ENCODE measurements at places on chromosomes 11 and 22.
A peak's percentile ranks its signal among the peaks of the same experiment; 100 is the strongest.

DNA sequence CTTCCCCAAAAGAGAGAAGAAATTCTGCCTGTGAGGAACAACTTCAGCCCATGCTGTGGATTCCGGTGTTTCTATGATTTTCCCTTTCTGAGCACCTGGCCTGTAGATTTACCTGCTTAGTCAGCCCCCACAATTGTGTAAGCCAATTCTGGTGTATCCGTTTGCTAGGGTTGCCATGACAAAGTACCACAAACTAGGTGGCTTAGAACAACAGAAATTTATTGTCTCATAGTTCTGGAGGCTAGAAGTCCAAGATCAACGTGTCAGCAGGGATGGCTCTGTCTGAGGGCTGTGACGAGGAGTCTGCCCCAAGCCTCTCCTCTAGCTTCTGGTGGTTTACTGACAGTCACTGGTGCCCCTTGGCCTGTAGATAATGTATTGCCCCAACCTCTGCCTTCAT, 15.9 kb upstream of the CYB5R2 start:
- no peak for DNase-seq

- no peak for DNase-seq
Measured at GRCh38 chr11:46296059-46296527, 18.6 kb downstream of the CREB3L1 start.

DNA sequence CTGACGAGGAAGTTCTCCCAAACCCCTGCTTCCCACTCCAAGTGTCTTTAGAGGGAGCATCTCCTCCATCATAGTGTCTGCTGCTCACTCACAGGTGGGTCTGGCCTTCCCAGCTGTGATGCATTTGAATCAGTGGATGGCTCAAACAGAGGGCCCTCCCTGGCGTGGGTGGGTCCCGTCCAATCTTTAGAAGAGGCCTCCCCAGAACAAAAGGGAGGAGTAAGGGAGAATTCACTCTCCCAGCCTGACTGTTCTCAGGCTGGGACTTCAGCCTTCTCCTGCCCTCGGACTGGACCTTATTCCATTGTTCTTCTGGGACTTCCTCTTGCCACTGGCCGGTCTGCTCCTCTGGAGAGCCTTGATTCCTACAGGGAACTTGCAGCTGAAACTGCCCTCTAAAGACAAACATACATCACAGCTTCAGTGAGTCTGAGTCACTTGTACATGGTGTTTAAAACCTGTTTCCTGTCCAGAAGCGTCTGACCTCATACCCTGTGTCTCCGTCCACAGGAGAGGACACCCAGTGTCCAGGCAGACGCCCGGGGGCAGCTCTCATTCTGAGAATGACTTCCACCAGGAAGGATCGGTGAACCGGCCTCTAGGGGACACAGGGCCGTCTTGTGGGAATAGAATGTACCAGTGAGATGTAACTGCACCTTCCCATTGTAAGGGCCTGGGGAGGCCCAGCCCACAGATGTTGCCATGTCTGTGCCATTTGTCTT, 234.7 kb downstream of the BRD1 start:
- no peak for DNase-seq

DNA sequence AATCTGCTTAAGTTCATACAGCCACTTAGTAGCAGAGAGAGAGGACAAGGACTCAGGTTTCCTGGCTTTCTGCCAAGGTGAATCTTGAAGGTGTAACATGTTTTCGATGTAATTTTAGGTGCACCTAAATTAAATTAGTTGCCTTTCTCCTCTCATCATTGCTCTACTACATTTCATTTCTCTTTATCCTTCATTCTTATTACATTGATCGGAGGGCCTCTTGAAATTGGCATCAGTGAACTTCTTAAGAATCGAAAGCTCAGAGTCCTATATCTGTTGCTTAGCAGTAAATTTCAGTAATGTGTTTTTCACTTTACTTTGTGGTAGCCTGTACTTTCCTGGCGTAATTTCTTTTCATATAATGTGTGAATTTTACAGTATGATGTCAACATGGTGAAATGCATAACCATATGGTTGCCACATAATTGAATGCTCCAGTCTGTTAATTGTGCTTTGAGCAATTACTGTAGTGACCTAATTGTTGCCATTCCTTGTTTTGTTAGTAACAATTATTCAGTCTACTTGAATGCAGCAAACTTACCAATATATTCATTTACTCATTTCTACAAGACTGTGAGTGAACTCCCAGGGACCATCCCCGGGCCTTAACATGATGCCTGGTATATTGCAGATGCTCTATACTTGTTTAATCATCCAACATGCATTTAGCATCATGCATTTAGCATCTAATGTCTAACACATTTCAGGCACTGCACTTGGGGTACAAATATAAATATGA, 138.1 kb downstream of the MAML2 start:
- no peak for DNase-seq

DNA sequence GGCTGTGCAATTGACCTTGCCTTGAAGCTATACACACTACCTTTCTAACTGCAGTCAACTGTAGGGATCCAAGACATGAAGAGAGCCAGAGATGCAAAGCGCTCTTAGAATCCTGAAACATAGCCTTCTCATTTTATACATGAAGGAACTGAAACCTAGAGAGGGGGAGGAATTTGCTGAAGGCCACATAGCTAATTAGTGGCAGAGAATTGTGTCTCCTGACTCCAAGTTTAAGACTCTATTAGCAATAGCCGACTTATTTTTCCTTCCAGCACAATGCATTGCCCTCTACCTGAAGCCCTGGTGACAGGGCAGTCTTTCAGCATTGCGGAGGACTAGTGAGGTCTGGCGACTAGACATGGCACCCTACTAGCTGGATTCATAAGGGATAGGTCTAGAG, 727.0 kb upstream of the ANO5 start:
- DNase-seq, result no peak

DNA sequence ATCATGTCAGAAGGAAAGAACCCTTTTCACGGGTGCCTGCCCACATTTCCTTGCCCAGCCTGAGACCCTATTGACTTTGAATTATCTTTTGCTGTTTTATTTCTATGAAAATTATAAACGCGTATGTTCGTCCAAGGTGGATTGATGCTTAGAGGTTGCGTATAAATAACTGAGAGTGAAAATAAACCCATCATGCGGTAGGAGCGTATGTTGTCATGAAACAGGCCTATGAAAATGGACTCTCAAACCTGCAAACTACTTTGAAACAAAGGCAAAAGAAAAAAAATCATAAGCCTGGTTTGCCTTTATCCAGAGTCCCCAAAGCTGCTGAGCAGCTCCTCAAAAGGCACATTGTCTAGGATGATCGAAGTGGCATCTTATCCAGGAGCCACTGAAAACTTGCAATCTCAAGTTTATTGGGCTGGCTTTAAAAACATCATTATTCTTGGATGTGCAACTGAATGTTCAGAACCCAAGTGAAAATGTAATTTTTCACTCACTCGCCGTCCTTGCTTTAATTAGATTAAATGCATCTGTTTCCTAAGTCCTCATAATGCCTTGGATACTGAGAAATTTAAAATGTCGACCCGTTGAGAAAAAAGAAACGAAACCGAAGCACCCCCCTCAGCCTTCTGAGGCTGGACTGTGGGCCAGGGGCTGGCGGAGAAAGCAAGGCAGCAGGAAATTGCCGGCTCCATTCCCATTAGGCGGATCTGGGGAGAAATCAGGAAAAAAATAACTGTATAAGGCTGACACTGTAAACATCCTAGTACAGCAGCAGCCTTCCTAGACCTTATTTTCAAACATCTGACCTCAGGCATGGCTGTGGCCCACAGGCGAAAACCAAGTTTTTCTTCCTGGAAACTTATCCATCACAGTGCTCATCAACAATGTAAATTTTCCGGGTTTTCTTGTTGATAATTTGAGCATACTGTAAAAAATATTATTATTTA, 82.9 kb upstream of the PPARA start:
- no peak for DNase-seq

DNA sequence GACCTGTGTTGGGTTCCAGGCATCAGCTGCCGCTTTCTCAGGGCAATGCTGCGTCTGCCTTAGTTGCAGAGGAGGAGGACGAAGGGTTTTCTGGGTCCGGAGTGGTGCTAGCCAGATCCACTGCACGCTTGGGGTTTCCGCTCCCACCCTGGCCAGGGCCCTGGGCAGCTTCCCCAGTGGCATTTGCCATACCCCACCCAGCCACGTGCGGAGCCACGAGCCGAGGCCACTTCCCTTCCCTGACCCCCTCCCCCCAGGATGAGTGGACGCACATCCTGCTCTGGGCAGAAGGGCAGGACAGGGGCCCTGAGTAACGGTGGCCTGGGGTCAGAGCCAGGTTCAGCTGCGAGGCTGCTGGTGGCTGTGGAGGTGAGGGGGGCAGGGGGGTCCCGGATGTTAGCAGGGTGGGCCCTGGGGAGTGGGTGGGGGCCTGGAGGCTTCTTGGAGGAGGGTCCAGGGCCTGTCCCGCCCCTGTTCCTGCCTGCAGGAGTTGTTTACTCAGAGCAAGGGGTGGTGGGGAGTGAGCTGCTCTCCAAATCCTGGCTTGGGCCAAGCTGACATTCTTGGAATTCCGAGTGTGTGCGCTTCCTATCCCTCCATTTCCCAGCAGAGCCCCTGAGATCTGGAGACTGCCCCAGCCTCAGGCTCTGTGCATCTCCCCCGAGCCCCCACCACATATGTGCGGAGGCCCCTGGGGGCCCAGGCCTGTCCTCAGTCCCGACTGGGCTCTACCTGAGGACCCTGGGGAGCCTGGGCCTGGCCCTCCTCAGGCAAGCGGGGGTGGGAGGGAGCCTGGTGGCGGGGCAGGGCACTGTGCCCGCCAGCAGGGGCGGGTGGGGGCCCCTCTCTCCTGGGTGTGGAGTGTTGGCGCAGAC, 1.4 kb downstream of the TSPAN4 start:
- peak; percentile 76 for DNase-seq

DNA sequence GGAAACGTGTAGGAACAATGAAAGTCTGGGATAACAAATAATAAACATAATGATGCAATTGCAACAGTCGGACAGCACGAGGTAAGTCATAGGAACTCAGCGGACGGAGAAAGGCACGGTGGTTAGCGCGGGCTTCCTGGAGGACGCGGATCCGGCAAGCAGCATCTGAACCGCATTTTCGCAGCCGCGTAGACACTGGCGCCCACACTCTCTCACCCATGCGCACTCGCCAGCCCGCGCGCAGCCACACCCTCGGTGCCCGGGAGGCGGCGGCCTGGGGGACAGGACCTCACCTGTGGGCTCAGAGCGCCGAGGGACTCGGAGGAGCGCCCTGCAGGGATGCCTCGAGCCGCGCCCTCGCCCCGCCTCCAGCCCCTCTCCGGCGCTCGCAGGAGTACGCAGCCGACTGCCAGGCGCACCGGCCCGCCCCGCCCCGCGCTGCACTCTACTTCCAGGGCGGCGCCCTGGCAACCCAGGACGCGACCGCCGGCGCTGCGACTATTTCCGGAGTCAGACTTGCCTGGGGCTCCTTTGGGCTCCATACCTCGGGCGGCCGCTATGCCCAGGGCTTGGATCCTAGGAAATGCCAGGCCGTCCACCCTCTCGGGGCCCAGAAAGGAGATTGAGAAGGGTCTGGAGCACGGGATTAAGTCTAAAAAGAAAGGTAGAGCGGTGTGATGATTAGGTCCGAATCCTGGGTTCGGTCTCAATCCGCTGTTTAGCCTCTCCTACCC, at the start of gene TTLL1:
Gene TTLL1 (minus strand): TSS at position 408 of the 734 bp plus-strand sequence. CDS start 13,805 bp downstream, outside the sequence.
- DNase-seq, result peak; percentile 98

DNA sequence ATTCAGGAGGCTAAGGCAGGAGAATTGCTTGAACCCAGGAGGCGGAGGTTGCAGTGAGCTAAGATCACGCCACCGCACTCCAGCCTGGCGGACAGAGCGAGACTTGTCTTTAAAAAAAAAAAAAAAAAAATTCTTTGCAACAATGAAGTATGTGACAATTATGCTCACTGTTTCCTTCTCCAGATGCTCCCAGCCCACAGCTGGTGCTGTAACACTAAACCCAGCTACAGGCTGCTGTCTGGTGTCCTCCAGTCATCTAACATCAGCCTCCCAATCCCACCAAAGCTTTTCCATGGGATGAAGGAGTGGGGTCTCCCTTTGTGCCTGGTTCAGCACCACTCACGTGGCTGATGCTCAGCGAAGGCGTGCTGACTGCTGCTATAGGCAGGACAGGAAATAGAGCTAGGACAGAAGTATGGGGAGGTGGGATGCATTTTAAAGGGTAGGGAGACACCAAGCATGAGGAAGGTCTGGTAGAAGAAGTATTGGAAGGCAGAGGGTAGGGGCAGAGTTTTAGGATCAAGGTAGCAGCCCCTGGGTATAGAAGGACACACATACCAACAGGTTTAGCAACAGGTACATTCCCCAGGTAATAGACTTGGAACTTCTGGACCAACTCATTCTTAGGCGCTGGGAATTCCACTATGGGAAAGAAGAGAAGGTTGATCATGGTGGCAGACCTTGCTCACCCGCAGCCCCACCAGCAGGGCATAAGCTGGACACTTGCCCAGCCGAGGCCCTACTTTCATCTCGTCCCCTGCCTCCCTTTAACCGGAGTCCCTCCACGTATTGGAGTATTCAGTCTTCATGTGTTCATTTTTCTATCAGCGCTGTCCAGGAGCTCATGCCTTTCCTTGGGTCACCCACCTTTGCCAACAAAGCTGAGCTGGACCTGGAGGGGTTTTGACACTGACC, 10.4 kb downstream of the SMPD1 start:
- DNase-seq, result no peak
